Lower leg skin (tissue), 4 donors: ENCODE measurements at places on chromosomes 13 and 19. TPM values are rescaled to one million over a fixed set of nuclear protein-coding genes. Genes with fewer than 3 reads are reported as not detected.

- DNase-seq: no peak
Observed at GRCh38 chr13:33509642-33510229, 224.2 kb upstream of the STARD13 start.

Gene ERVK3-1
- 35.2 TPM for total RNA-seq

Gene CEACAM19
- total RNA-seq: 5.4 TPM

DNA sequence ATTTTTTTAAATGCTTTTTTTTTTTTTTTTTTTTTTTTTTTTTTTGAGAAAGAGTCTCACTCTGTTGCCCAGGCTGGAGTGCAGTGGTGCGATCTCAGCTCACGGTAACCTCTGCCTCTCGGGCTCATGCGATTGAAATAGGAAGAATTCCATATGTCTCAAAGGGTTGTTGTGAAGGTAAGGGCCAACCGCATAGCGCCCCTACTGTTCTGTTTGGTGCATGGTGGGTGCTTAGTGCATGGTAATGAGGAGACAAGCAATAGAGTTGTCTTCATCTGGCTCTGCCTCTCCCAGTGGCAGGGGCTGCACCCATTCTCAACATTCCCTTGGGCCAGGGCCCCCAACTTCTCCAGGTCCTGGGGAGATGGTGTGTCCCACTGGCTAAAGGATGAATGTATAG is 68.7 kb downstream of the RASL11A start:
- no peak for DNase-seq

GRCh38 chr13:21530656-21531055 is 71.6 kb upstream of the ZDHHC20 start:
- no peak for DNase-seq
